ENCODE measurements at places on chromosomes 5 and 9.

DNA sequence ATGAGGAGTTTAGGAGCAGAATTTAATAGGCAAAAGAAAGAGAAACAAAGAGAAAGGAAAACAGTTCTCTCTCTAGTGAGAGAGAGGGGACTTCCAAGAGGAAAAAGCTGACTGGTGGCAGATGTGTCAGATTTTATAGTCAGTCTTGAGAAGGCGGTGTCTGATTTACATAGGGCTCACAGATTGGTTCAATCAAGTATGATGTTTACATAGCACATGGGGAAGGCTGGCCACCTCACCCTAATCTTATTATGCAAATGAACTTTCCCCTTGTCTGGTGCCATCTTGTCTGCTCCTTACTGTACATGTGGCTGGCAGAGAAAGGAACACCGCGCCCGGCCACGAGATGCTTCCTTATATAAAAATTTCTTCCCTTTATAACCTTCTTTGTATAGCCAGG is 24.7 kb downstream of the UNC13B start:
- H3K27me3 ChIP-seq: no peaks in the 10 kb centered on the region
- H3K4me3 ChIP-seq: no peak overlapping the region
- H3K4me1 ChIP-seq: no peaks in the 10 kb centered on the region
- no peak overlapping the region for H3K27ac ChIP-seq
- H3K36me3 ChIP-seq: no peaks in the 10 kb centered on the region

- no peak overlapping the region for H3K27ac ChIP-seq
- H3K36me3 ChIP-seq: no peaks in the 10 kb centered on the region
- no peak overlapping the region for H3K4me3 ChIP-seq
- no peak for DNase-seq
- peaks cover 7% of the 10 kb centered on the region for H3K4me1 ChIP-seq
Observed at GRCh38 chr5:110356677-110357076, 369.8 kb downstream of the TMEM232 start.

DNA sequence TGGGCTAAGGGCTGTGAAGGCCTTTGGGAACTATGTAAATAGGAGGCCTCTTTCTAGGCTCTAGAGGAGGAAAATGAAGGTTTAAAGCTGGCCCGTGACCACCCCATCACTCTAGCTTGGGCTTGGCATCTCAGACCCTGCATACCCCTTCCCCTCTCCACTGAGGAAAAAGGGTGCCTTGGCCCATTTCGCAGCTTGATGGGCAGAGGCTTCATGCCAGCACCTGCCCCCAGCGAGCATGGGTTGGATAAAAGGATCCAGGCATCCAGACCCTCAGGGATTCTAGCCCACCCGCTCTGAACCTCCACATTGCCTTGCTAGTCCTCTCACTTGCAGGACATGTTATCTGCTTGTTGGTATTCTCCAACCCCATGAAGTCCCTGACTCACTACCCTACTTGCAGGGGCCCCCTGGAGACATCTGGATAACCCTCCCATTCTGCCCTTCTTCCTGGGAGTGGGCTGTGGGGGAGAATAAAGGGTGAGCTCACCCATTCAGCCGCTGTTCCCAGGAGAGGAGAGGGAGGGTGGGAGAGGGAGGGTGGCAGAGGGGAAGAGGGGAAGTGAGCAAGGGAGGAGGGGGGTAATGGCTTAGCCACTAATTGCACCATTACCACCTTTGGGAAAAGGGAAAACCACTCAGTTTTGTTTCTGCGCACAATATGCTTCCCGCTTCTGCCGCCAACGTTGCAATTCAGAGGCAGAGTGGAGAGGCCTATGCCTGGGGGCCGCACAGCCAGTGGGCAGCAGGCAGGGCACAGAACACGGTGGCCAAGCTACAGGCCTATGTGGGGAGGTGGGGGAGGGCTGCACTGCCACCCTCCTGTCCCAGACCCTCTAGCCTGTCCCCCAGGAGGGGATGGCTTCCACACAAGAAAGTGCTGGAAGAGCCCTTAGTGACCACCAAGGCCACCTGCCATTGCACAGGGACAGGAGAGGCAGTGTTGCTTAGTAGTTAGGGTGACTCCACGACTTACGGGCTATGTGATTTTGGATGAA is 2.1 kb upstream of the CAMK2A start:
- H3K27ac ChIP-seq: no peak overlapping the region
- H3K27me3 ChIP-seq: no peaks in the 10 kb centered on the region
- no peak for DNase-seq
- no peaks in the 10 kb centered on the region for H3K36me3 ChIP-seq

- DNase-seq: peak; percentile 98
- H3K27ac ChIP-seq: peak overlapping the region; percentile 83
- peaks cover 63% of the 10 kb centered on the region for H3K4me1 ChIP-seq
- H3K36me3 ChIP-seq: no peaks in the 10 kb centered on the region
- no peaks in the 10 kb centered on the region for H3K27me3 ChIP-seq
- no peak overlapping the region for H3K4me3 ChIP-seq
Observed at GRCh38 chr9:109264877-109265587, 55.8 kb downstream of the EPB41L4B start.

Measured in thyroid gland (tissue), 4 donors.